Jurkat, Clone E6-1 (cell line): ENCODE measurements at places on chromosomes 1 and 21.

DNA sequence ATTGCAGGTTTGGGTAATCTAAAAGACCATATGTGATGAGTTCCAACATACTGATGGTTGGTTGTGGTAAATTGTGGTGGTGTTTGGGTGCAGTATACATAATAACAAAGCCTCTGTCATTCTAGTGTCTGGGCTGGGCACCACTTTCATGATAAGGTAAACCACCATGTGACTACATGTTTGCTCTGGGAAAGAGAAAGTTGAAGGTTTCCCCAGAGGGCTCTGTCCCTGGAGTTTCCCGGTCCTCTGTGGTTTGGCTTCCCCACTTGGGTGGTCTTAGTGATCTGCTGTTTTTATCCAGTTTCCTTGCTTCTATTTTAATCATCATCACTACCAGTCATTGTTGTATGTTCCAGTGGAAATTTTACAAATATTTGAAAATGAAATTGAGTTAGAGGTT is 55.9 kb upstream of the TSPAN2 start:
- peak; percentile 28 for DNase-seq

DNA sequence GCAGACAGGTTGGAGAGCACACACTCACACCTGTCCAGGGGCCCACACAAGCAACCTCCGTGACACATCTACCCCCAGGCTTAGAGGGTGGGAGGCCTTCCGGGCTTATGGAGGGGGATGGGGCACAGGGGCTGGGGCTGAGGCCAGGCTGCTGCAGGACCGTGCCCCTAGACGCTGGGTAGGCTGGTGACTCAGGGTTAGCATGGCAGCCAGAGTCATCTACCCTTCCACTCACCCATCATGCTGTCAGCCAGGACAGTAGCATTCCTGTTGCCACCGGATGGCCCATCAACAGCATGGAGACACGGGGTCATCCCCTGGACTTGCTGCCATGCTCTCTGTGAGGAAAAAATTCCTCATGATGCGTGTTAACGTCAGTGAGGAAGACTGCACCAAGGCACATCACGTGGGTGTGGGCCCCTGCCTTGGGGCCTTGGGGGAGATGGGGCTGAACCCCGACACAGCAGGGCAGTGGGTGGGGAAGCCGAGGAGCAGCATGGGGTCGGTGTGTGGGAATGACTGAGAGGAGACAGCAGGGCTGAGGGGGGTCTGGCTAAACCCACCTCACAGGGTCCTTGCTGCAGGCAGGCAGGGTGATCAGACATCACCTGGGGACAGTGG is 52.8 kb downstream of the WNT9A start:
- DNase-seq, result no peak

GRCh38 chr1:119387858-119388257 is 19.3 kb downstream of the HAO2 start:
- DNase-seq, result no peak

- DNase-seq, result peak; percentile 36
Observed at GRCh38 chr1:212959266-212960220, 9.2 kb downstream of the VASH2 start.

DNA sequence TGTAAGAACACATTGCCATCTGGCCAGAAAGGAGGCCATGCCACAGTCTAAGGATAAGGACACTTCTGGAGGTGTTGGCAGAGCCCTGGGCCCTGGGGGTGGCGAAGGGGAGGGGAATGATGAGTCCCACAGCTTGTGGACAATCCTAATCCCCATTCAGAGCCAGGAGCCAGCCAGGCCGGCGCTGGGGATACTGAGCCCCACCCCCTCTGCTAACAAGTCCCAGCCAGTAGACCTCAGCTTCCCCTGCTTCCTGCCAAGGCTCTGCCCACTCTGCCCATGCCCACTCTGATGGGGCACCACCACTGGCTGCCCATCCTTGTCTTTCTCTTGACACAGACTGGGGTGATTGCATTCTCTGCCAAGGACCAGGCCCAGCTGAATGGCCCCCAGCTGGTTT is 71.9 kb downstream of the NAV1 start:
- no peak for DNase-seq

DNA sequence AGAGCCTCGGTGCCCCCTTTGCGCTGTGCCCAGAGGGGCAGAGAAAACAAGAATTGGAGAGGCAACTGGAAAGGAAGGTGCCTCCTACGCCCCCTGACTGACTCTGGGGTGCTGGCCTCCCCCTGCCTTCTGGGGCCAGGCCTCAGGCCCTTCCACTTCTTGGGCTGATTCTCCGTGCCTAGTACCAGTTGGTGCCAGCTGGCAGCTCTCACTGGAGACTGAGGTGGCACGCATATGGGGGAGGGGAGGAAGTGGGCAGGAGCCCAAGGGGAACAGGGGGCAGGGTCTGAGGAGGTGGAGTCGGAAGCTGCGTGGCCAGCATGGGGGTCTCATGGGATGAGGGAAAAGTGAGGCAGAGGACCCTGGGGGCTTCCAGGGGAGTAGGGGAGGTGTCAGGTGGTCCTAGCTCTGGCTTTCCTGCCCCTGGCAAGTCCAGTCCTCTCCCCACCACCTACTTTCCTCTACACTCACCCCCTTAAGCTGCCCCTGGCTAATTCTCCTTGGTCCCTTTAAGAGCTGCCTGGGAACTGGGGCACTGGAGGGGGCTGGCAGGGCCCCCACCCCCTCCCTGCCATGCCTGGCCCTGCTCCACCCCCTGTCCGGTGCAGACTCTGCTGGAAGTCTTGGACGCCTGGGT is 6.5 kb upstream of the SEMA4A start:
- no peak for DNase-seq

- DNase-seq, result no peak
Observed at GRCh38 chr21:34039678-34040382, 33.5 kb upstream of the MRPS6 start.

DNA sequence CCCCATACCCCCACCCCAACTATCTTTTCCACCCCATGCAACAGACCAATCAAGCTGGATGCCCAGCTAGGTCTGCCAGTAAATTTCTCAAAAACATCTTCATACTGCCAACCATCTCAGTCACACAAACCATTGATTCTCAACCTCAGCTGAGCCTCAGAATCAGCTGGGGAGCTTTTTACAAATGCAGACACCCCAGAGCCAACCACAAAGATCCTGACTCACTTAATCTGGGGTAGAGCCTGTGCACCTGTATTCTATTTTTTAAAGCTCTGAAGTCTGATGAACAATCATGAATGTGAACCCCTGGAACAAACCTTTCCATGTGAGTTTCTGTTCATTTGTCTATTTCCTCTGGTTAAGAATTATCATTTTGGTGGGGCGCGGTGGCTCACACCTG is 66.0 kb downstream of the ZNF281 start:
- no peak for DNase-seq

- DNase-seq, result no peak
Observed at GRCh38 chr1:171107262-171107940, 16.7 kb downstream of the FMO3 start.

GRCh38 chr1:20730690-20731056 is 1.8 kb downstream of the SH2D5 start:
- DNase-seq, result no peak

DNA sequence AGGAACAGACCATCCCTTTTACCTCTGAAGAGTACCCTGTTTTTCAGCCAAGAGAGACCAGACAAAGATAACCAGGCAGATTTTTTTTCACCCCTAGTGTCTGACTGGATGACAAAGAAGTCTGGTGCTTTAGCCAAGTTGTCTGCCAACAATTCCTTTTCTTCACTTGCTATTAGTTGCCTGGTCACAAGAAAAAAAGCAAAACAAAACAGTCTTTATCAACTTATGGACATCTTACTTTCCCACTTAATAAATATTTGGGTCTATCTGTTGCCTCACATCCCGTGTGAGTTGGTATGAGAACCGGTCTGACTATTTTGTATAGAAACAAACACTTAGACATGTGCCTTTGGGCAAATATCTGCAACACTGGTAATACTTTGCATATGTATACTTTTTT is 662.9 kb downstream of the PLPP3 start:
- DNase-seq, result no peak

DNA sequence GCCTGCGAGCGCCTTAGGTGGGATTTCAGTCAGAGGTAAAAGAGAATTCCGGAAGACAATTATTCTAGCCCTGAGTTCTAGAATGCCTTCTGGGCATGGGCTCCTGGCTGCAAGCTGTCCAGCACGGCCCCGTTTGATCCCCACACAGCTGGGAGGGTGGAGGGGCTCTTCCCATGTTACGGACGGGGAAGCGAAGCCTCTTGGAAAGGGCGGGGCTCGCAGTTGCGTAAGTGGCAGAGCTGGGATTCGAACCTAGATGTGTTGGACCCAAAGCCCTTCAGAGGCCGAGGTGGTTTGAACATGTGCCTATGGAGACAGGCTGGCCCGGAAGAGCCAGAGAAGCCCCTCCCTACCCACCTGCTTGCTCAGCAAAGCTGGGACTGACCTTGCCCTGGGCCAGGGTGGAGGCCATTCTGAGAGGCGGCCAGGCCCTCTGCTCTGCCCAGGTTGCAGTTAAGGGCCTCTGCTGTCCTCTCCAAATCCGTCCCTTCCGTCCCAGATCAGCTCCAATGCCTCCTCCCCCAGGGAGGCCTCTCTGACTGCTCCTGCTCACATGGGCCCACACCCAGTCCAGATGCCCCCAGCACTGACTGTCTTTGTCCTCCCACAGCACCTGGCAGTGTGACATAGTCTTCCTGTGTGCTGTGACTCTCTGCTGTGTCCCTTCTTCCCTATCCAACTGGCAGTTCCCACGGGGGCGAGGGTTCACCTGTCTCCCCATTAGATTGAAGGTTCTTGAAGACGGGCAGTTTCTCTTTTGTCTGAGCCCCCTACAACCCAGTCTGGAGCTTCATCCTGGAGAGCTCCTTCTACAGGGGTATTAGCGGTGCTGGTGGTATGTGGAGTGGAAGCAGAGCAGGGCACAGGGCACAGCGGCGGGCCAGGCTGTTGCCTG is 1.2 kb upstream of the HSPB7 start:
- no peak for DNase-seq

DNA sequence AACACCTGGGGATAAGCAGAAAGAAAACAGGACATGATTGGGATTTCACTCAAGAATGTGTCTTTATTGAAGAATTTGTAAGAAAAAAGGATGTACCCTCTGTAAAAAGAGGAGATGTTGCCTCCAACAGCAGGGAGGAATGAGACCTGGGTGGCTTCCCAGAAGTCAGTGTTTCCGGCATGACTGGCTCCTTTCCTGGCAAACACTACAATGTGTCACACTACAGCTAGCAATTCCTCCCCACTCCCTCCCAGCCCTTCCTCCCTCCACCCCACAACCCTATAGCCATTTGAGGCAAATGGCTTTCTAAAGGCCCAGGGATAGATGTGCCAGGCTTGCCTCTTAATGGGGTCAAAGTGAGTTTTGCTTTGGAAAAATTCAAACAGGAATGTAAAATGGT is 11.5 kb upstream of the COL8A2 start:
- DNase-seq, result no peak

GRCh38 chr1:27127419-27127818 is 27.5 kb downstream of the SLC9A1 start:
- no peak for DNase-seq

- DNase-seq, result no peak
Observed at GRCh38 chr1:17765444-17766411, 10.6 kb downstream of the ACTL8 start.

DNA sequence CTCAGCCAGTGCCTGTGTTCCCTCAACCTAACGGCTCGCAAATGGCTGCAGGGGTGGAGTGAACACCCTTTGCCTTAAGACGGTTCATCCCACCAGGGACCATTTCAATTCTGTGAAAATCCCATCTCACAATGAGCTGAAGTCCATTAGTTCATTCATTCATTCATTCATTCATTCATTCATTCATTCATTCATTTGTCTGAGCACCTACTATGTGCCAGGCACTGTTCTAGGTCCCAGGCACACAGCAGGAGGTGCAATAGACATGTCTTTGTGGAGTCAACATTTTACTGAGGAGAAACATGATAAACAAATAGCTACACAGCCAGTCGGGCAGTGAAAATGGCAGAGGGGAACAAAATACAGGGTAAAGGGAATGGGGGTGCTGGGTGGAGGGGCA is 618.8 kb downstream of the MATN1 start:
- DNase-seq, result no peak

- DNase-seq, result no peak
Observed at GRCh38 chr1:55990007-55990406, 589.4 kb downstream of the PLPP3 start.

- DNase-seq, result no peak
Observed at GRCh38 chr1:228862542-228863505, 127.5 kb downstream of the RHOU start.

- no peak for DNase-seq
Observed at GRCh38 chr21:35478161-35479064, 429.3 kb upstream of the RUNX1 start.

- no peak for DNase-seq
Observed at GRCh38 chr1:208219659-208220282, 24.4 kb downstream of the PLXNA2 start.

DNA sequence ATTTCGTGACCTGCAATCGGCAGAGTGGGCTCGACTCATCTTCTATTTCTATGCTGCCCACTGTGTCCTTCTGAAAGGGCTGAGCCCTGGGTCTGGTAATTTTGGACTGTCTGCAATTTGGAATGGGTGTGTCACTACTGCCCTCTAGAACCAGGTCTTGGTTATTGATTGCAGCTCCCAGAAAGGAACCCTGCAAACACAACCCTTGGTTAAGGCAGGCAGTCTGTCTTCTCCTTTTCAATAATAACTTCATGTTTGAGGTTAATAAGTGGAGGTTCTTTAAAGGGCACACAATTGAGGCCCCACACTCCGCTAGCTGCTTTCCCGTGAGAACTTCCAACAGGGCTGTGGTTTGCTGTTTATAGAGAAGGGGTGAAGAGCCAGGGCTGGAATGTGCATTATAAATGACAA is 79.9 kb upstream of the LYST start:
- DNase-seq, result no peak
